Hindlimb muscle (tissue), 1 donor: ENCODE measurements at places on chromosomes 1 and 21.

GRCh38 chr1:205756552-205756951 lies 6.6 kb upstream of the NUCKS1 start:
- DNase-seq: no peak

DNA sequence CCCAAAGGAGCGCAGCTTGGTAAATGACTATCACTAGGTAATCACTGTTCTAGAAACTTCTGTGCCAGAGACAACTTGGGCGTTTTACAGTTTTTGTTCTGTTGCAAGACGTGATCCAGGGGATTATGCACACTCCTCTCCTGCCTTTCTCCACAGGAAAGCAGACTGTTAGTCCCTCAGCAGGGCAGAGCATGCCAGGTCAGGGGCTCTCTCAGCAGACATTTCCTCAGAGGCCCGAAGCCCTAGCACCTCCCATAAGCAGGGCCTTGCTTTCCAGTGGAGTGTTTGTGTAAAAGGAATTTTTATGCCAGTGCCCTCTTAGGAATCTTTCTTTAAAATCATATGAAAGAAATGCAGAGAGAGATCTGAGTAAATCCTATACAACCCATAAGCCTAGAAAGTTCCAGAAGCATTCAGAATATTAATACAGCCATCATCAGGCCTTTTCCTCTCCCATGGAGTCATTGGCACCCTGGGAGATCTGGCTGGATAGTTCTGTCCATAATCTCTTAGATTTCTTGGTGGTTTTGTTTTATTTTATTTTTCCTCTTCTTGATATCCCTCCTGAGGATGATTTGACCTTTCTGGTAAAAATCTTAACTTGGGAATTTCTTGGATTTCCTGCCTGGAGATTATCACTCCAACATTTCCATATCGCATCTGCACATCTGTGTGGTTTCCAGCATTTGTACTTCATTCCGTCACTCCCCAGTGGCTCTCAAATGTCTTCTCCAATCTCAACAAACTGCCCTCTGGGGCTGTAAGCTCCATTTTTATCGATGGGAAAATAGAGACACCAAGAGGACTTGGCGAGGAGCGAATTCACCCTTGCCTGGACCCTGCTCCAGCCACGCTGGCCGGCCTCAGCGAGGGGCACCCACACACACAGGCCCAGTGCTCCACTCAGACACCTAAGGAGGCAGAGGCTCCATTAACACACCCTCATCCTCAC lies 116.1 kb downstream of the PSMG1 start:
- DNase-seq: no peak

DNA sequence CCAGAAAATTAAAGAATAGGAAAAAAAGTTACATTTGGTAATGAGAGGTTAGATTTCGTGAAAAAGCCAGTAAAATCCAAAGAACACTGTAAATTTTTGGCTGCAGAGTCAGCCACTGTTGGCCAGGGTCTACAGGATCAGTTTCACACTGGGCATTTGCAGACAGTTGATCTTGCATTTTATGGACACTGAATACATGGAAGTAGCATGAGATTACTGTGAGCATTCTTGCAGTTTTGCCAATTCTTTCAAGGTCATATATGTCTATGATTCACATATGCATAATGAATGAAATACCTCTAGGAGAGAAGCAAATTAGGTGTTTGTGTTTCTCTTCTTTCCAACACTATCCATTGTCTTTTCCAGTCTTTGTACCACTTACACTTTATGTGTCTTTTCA lies 200.8 kb upstream of the DPYD start:
- DNase-seq: no peak

- no peak for DNase-seq
Observed at GRCh38 chr1:34319218-34319617, 142.5 kb downstream of the C1orf94 start.

DNA sequence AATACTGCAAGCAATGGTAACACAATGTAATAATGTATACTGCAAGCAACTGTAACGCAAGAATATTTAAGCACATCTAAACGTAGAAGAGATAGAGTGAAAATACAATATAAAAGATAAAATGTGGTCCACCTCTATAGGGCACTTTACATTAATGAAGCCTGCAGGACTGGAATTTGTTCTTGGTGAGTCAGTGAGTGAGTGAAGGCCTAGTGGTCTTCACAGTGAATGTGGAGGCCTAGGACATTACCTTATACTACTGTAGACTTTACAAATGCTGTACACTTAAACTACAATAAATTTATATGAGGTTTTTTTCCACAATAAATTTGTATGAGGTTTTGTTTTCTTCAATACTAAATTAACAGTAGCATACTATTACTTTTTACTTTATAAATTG lies 287.4 kb upstream of the SNX7 start:
- DNase-seq: no peak

GRCh38 chr21:35328856-35329455 lies 279.9 kb upstream of the RUNX1 start:
- DNase-seq: no peak

GRCh38 chr1:6205849-6206519 lies at the start of gene RNF207:
RNF207 (plus strand) TSS chr1:6206119; CDS start chr1:6206536, 417 bp downstream.
- DNase-seq: peak; percentile 79

GRCh38 chr1:25120281-25120680 lies 112.0 kb downstream of the SYF2 start:
- no peak for DNase-seq

- no peak for DNase-seq
Observed at GRCh38 chr1:172809750-172810149, 150.8 kb downstream of the FASLG start.

- DNase-seq: no peak
Observed at GRCh38 chr1:227155688-227156087, 162.6 kb downstream of the CDC42BPA start.

DNA sequence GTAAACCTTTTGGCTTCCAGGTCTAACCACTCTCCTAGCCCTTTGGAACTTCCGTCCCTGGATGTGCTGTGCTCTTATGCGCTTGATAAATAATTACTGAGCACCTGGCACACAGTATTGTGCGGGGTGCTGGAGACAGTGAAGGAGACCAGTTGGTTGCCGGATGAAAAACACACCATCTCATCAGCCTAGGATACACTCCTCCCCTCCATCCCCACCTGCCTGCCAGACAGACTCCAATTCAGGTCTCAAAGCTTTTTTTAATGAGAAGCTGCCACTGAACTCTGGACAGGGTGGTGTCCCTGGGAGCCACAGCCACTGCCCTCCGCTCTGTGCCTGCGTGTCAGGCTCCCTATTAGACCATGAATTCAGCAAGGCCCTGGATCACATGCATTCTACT lies 9.2 kb downstream of the GNB1 start:
- no peak for DNase-seq

DNA sequence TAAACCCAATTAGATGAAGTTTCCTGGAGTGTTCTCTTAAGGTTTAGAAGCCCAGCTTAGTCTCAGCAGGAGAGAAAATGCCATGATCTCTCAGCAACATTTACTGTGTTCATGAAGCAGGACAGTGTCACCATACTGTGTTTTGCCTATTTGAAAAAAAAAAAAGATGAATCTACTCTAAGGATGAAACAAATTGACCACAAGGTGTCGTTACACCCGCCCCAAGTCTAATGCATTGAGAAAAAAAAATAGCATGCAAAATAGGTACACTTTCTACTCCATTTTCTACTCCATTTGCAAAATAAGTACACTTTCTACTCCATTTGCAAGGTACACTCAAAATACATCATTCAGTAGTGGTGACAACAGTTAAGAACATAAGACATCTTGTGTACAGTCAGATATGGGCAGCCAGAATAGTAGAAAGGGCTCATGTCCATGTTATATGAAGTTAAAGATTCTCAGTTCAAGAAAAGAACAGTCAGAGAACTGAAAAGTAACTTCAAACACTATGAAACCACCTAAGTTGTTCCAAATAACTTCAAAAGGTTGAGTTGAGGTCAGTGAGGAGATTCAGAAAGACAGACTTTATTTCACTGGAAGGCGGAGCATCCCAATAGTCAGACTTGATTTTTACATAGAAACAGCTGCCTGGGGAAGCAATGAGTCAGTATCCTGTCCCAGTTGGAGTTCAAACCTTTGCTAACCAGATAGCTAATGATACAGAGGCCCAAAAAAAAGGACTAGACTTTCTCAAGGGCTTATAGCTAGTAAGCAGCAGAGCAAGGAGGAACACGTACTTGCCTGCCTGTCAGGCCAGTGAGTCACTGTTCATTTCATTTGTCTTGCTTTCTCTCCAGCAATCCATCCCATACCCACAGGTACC lies 13.3 kb downstream of the PLPPR5 start:
- DNase-seq: no peak

GRCh38 chr1:101290119-101290921 lies 53.5 kb downstream of the S1PR1 start:
- no peak for DNase-seq

GRCh38 chr1:41611932-41612450 lies 127.5 kb upstream of the EDN2 start:
- no peak for DNase-seq

DNA sequence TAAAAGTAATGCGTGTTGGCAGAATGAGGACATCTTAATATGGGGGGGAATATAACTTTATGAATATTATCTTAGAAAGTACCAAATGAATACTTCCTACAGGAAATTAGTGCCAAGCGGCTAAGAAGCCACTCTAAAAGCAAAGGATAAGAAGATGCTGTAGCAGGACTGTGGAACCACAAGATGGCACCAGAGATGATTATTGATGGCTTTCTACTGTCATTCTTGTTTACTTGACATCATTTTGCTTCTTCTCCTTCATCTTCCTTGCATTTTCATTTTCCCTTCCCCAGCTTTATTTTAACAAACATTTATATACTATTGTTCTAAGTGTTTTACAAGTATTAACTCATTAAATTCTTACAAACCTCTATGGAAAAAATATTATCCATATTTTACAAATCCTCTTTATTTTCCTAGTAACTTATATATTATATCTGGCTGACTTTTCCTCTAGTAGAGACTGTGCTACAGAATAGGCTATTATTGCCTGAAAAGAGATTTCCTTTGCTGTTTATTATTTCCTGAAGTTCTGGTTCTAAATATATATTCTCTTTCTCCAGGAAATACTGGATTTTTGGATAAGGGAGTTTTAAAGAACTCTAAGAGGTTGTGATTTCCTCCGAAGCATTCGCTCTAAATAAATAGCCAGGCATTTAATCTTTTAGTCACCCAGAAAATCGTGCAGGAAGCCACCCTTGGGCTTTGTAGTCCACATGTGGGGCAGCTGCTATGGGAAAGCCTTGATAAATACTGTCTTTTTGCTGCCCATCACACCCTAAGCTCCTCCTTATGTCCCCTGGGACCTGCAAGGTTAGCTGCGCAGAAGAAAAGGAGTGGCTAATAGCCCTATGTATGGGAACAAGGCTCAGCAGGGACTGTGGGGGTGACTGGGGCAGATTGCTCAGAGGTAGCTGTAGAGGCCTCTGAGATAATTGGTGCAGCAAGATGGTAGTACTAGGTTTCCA lies 69.8 kb downstream of the TPR start:
- no peak for DNase-seq

- peak; percentile 27 for DNase-seq
Observed at GRCh38 chr1:91148641-91149069, 126.8 kb upstream of the ZNF644 start.

GRCh38 chr1:12142141-12142823 lies 24.5 kb upstream of the TNFRSF1B start:
- peak; percentile 42 for DNase-seq
